ENCODE measurements at places on chromosomes 4 and X.
A peak's percentile ranks its signal among the peaks of the same experiment; 100 is the strongest.

GRCh38 chr4:22522206-22522605, 6.3 kb upstream of the ADGRA3 start:
- no peak for DNase-seq

- no peak for DNase-seq
These were observed 28.9 kb upstream of the VEGFD start for GRCh38 chrX:15413101-15413500.

DNA sequence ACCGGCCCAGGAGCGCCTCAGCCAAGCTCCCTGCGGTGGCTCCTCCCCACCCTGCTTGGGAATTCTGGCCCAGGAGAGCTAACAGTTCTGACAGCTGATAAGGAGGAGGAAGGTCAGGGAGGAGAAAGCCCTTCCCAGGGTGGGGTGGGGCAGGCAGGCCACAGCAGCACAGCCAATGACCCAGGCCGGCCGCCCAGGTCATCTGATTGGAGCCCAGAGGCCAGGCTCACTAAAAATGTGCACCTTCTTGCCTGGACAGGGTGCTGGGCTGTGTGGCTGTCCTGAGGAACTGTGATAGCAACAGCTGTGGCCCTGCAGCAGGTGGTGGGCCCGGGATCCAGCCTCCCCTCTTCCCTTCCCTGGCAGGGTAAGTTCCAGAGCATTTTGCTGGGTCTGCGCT, 17.2 kb upstream of the SH3TC1 start:
- no peak for DNase-seq

GRCh38 chr4:73540826-73541225, 59.3 kb downstream of the AFM start:
- DNase-seq, result no peak

- DNase-seq, result no peak
These were observed 16.5 kb downstream of the TRAPPC11 start for GRCh38 chr4:183675625-183676024.

GRCh38 chr4:97656044-97656720, 487.1 kb downstream of the STPG2 start:
- no peak for DNase-seq

DNA sequence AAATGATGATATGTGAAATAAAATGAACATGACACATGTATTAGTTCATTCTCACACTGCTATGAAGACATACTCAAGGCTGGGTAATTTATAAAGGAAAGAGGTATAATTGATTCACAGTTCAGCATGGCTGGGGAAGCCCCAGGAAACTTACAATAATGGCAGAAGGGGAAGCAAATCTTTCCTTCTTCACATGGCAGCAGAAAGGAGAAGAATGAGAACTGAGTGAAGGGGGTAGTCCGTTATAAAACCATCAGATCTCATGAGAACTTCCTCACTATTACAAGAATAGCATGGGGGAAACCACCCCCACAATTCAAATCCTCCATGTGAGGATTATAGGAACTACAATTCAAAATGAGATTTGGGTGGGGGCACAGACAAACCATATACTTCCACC, 243.9 kb upstream of the GYPA start:
- no peak for DNase-seq

DNA sequence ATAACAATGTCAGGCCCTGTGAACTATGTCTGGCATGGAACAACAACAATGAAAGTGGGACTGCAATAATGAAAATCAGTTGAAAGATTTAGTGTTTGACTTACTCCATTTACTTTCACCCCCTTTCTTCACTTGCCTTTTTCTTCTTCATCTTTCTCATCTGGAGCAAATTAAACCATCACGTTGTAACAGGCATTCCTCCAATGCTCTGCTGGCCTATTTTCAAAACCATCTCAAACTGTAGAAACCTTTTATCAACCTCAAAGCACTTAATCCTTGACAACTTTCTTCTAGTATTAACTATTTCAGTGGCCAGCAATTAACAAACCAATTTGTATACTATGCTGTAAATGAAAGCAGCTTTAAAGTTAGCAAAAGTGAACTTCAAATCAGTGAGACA, 8.3 kb downstream of the KLHL13 start:
- no peak for DNase-seq

DNA sequence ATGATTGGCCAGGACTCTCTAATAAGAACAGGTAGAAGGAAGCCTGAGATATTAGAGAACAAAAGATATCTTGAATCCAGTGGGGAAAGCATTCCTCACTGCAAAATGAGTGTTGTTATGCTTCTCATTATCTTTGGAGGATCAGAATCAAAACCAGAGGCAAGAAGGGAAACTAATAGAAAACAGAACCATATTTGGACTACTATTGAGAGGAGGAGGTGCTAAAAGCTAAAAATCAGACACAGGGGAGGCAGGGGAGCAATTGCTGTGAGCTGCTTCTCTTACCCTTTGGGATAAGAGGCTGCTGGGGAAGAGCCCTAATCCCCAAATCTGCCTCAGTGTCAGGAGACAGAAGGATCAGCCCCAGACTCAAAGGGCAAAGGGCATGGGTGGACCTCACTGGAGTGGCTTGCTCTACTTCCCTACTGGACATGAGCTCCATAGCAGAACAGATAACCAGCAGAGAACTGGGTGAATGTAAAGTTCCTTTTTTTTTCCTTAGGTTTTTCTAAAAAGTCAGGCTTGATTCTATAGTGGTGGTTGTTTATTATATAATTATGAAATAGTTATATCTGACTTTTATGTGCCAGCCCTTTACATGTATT, 60.1 kb downstream of the SEPTIN11 start:
- no peak for DNase-seq

GRCh38 chr4:7519638-7520376, 85.1 kb upstream of the PSAPL1 start:
- DNase-seq, result no peak

DNA sequence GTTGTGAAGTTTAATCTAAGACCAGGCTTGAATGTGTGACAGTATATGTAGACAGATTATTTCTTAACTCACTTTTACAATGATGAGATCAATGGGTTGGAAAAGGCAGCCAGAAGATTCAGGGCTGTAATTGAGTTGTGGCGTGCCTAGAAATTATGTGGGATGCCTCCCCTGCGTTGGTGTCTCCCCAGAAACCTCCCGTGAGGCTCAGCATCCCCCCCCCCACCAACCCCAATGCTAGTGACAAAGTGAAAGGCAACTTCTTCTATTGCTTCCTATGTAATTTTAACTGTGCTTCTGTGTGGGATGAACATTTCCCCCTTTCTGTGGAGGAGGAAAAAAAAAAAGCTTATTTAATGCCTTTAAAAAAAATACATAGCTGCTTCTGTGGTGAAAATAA, 297.9 kb downstream of the ARHGAP10 start:
- no peak for DNase-seq

DNA sequence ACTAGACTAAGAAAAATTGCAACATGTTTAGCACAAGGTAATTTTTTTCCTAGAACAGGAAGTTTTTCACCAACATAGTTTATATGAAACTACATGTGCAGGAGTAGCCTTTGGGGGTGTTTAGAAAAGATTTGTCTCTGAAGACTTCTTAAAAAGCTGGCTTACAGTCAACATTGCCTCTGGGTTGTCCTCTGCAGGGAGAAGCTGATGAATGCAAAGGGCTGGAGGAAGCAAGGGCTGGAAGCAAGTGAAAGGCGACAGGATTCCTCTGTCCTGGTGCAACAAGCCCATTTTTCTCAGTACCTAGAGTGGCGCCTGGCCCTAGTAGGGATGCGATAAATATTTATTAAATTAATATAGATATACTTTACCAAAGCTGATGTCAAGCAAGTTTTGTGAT, 180.3 kb upstream of the LCORL start:
- DNase-seq, result no peak

DNA sequence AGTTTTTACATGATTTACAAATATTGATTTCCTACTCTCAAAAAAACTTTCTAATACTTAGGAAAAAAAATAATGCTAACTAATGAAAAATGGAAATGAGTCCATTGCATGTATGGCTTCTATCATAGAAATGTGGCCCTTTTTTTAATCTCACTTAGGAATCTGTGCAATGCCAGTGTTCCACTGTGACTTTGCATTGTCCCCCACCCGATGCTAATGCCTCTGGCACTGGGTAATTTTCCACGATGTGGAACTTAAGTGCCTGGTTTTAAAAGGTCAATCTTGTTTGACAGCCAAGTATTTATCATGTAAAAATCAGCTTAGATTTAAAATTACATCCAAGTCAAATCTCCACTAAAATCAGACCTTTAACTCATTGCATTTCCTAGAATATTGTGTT, 53.1 kb downstream of the SPATA4 start:
- no peak for DNase-seq

DNA sequence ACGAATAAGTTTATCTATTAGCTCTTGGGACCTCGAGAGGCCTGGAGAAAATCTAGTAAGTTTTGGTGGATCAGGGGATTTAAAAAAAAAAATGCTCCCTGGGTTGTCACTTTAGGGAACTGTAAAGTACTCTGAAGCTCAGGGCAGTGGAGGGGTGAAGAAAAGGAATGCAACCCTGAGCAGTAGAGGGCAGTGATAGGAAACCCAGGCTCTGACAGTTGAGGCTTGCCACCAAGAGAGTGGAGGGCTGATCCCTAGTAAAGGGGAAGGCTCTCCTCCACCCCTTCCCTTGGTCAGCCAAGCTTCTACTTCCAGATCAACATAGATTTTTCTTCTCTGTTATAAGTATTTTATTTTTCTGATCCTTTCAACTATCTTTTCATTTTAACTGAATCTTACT, 73.1 kb downstream of the FBXO8 start:
- no peak for DNase-seq

GRCh38 chrX:120136840-120137239, 21.1 kb upstream of the RHOXF1 start:
- no peak for DNase-seq

DNA sequence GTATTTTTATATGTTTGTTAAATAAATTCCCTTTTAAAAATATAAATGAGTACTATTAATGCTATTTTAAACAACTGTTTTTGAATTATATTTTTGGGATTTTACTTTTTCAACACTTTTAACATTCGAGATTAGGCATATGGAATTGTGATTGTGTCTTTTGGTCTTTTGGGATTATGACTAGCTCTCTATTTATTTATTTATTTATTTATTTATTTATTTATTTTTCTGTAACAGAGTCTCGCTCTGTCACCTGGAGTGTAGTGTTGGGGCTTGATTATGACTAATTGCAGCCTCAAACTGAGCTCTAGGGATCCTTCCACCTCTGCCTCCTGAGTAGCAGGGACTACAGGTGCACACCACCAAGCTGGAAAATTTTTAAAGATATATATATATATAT, 1101.6 kb downstream of the FAM133A start:
- DNase-seq, result no peak

GRCh38 chrX:9148615-9149399, 114.9 kb upstream of the FAM9B start:
- no peak for DNase-seq

DNA sequence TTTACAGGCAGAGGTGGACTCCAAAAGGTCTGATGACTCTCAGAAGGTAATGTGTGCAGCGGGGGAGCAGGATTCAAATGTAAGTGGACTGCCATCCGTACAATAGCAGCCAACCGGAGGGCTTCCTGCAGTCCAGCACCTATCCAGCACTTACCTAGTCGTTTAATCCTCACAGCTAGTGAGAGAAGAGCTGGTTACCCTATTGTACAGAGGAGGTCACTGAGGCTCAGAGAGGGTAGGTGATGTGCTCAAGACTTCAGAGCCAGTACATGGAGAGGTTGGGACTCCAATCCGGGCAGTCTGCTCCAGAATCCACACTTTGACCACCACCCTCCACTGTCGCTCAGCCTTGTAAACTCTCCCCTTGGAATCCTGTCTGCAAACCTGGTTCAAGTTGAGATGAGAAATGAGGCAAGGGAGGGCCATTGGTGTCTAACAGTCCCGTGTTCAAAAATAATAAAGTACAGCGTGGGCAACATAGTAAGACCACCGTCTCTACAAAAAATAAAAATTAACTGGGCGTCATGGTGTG, 22.5 kb upstream of the JAKMIP1 start:
- DNase-seq, result peak; percentile 31

DNA sequence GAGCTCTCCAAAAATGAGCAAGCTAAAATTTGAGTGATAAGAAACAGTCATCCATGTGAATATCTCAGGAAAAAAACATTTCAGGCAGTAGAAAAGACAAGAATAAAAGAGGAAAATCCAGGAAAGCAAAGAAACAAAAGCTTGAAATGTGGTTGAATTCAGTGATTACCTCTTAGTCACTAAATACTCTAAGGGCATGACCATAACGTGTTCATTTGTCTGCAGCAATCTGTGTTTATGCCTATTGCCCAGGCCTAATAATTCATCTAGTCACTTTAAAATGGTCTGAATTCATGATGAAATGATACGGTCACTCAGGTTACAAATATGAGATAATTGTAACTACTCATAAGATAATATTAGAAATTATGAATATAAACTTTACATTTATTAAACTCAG, 837.9 kb downstream of the STPG2 start:
- no peak for DNase-seq

DNA sequence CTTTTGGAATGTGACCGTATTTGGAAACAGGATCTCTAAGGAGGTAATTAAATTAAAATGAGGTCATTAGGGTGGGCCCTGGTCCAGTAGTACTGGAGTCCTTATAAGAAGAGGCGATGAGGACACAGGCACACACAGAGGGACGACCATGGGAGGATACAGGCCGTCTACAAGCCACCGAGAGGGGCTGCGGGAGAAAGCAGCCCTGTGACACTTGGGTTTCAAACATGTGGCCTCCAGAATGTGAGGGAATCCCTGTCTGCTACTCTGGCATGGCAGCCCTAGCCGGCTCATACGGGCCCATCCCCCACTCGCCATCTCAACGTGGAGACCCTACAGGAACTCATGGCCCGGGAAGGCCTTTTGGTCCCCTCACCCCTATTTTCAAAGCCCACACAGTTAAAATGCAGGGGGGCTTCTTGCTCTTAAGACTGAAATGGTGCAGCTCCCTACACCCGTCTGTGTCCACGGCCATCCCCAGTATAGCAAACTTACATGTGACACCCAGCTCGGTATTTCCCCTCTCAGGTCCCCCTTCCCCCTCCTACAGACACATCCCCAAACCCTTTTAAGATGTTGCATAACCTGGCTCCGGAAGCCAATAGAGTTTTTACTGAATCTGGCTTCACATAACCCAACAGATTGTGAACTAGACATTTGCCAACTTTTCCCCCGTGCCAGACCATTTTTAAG, 124.1 kb upstream of the TBL1X start:
- DNase-seq, result peak; percentile 13

GRCh38 chr4:182741914-182742313, 175.3 kb downstream of the DCTD start:
- no peak for DNase-seq

DNA sequence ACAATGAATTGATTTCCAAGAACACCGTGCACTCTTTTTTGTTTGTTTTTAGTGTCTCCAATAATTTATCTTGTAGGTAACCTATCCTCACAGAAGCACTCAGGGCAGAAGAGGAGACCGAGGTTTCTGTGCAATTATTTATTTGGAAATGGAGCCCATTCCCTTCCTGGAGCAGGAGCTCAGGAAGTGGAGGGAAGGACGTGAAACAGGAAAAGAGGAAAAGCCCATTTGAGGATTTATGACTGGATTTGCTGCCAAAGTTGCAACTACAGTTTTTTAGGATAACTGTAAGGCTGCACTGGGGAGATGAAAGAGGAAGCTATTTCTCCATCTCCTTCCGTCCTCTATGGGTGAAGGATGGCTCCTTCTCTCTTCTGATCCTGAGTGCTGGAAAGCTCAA, 31.7 kb upstream of the MXRA5 start:
- DNase-seq, result no peak
